ENCODE measurements at places on chromosomes 5 and 9.

- DNase-seq: peak; percentile 91
Observed at GRCh38 chr5:177133096-177133852, at the start of gene NSD1. TSS of gene NSD1 (plus strand) at chr5:177133773. CDS start at chr5:177135104, 1,331 bp downstream.

DNA sequence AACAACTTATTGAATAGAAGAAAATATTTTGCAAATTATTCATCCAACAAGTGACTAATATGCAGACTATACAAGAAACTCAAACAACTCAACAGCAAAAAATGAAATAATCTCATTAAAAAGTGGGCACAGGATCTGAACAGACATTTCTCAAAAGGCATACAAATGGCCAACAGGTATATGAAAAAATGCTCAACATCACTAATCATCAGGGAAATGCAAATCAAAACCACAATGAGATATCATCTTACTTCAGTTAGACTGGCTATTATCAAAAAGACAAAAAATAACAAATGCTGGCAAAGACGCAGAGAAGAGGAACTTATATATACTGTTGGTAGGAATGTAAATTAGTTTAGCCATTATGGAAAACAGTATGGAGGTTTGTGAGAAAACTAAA, 1.8 kb upstream of the AMACR start:
- no peak for DNase-seq

DNA sequence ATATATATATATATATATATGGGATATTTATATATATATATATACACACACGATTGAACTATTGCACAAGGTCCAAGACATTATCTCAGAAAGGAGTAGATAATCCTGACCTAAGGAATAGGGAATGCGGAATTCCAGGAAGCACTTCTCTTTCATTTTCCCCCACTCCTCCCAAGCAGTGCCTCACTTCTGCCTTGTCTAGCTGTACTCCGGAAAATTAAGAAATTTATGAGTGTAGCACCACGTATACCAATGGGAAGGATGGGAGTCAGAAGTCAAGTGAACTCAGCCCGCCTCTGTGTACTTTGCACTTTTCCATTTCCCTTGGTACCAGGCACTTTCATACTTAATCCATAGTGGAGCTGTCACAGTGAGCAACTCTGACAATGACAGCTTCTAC, 10.9 kb downstream of the SLC36A1 start:
- no peak for DNase-seq

DNA sequence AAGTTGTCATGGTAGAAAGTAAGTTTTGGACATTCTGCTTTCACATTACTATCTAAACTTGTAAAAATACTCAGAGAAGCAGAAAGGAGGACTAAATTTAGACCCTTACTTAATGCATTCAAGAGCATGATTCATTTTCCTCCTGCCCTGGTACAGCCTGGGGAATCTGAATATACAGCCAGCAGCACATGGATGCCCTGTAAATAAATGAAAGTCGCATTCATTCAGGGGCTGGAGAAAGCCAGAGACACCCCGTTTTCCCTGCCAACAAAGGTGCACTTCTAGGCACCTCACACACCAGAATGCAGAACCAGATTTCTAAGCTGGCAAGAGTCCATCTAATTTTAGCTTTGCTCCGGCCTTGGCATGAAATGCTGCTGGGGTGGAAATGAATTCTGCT, 172.7 kb upstream of the KLF9 start:
- DNase-seq: no peak

- no peak for DNase-seq
Observed at GRCh38 chr5:2047341-2047927, 164.7 kb upstream of the IRX4 start.

DNA sequence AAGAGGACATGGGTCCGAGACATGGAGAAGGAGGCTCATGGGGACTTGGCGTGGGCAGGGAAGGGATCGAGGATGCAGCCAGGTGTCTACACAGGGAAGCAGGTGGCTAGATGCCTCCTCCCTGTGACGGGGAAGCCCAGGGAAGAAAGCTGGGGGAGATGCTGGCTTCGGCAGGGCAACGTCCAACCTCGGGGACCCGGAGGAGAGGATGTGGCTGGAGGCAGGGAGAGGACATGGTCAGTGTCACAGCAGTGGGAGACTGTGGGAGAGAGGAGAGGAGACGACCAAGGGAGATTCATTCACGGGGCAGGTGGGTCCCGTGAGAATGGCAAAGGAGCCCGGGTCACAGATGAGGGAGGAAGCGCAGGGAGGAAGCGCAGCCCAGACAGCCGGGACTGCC, 73.2 kb upstream of the PHYKPL start:
- DNase-seq: no peak

DNA sequence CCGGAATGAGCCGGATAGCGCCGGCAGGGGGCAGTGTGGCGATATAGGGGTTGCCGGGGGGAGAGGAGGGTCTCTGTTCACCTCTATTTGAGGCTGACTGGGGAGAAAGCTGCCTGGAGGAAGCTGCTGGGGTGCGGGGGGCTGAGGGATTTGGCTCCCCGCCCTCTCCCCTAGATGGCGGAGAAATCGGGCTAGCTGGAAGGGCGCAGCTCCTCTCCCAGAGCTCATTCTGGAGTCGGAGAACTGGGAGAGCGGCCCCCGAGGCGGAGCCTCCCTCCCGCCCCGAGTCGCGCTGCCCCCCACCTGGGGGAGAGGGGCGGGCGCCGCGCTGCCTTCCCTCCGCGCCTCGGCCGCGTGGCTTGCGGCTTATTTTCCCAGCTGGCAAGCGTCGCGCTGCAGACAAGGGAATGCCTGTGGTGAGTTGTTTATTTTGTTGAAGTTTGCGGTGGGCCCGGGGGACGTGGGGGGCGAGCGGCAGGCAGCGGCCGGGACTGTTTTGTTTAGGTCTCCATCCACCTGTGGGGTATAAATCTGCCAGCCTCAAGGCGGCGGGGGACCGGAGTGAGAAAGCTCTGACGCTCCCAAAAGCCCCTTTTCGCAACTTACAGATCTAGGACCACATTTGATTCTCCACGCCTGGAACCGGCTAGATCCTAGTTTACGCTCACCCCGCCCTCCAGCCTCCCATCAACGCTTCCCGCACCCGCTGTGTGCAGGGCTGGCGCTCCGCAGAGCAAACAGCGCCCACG, 4.1 kb upstream of the RGMB start:
- peak; percentile 54 for DNase-seq

DNA sequence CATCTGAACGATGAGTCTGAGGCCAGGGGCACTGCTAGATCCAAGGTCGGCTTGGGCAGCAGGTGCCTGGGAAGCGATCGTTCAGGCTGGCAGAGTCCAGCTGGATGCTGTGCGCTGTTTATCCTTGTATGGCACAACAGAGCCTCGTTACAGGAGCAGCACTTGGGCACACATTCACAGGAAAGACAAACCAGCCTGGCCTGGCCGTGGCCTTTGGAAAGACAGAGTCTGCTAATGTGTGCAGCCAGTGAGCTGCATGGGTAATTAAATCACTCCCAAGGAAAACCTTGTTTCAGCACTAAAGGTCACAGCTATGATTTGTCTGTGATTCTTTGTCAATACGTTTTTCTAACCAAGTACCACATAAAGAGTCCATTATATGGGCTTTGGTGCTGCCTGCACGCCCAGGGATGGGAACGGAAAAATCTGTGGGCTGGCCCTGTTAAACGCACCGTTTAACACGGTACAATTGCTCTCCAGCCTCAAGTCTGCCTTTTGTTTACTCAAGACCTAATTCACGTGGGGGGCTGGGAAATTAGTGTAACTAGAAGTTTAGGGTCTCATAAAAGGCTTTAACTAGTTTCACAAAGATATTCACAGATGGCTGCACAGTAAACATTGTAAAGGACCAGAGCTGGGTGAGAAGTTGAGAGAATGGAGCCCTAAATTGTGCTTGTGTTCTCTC, 509.3 kb downstream of the KDM4C start:
- DNase-seq: no peak

GRCh38 chr9:79477955-79478771, 93.6 kb upstream of the TLE4 start:
- peak; percentile 5 for DNase-seq

GRCh38 chr9:106883030-106883429, 20.1 kb downstream of the ZNF462 start:
- DNase-seq: no peak

DNA sequence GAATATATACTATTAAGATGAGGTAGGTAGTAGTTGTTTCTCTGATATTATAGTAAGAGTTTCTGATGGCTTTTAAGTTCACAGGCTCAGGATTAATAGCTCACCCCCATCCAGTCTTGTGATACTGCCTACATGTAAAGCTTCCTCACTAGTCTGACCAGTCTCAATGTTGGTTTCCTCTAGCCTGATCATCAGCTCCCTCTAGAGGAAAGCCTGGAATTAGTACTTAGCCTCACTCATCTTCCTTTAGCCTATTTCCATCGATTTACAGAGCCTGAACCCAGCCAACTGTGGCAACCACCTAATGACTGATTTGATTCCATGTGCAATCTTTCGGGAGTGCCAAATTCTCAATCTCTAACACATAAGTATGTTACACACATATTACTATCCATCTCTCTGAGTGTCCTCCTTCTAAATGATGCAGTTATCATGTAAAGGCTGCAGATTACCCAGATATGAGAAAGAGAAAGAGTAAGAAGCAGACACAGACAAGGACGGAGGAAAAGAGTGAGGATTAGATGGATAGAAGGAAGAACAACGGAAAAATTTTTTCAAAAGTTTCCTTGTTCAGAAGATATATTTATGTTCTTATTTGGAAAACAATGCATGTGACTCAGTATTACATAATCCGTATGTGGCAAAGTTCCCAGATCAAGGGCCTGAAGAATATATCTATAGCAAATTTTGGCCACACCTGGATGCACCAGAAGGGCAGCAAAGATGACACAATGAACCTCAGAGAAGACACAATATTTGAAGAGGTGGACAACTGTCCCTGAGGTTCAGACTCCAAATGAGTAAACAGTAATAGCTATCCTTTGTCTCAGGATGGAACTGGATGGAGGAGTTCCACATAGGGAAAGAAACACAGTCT, 333.7 kb downstream of the ELAVL2 start:
- no peak for DNase-seq

DNA sequence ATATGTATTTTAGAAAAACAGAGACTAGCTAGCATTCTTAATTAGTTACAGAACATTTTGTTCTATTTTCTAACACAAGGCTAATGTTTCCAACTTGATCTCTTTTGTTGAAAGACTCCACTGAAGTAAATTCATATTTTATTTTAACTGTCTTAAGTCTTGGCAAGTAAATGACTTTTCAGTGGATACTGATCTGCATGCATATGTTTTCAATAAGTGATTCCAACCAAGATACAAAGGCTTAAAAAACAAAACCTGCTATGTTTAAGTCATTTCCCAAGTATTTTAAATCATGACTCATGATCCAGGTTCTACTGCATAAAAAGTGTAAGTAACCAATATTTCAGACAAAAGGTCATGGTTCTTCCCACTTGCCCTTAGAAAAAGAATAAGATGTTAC, 5.7 kb downstream of the CDO1 start:
- DNase-seq: no peak

GRCh38 chr9:81445331-81445921, 243.9 kb downstream of the TLE1 start:
- no peak for DNase-seq

GRCh38 chr9:112719696-112720095, 1.8 kb upstream of the INIP start:
- no peak for DNase-seq

DNA sequence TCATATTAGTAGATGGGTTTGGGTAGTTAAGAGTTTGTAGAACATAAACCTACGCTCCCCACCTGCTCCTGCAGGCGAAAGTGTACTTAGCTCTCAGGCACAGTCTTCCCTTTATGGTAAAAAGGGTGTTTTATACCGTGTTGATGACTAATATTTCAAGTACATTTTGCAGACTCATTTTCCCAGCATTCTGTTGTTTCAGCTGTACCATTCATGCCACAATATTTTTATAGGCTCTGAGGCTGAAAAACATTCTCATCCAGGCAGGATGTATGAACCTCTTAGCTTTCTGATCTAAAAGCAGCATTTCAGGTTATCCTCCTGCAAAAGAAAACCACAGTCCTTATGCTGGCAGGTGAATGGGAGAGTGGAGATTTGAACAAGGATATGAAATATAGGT, 231.4 kb downstream of the NR2F1-AS1 start:
- DNase-seq: no peak

DNA sequence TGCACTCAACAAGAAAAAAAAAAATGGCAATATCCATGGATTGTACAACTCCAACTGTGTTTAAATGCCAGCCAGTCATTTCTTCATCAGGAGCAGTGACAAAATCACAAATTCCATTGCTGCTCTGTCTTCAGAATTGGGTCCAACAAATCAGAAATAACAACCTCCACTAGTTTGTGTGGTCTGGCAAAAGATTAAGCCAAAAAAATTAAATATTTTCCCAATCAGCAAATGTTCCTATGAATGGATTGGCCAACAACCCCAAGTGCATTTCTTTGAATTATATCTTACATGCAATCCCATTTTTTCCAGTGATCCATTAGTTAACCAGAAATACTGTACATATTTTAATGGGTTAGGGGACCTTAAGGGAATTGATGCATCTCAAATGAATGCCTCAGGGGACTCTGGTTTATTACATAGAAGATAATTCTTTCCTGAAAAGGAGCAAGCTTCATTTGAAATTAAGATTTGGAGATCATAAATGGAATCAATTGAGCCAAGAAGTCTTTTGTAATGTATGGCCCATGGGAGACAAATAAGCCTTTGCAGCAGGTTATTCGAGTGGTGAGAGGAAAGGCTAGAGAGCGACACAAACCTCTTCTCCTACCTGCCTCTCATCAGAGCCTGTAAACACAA, 131.8 kb downstream of the TLE1 start:
- no peak for DNase-seq

GRCh38 chr5:170265522-170265921, 32.1 kb downstream of the LCP2 start:
- no peak for DNase-seq

DNA sequence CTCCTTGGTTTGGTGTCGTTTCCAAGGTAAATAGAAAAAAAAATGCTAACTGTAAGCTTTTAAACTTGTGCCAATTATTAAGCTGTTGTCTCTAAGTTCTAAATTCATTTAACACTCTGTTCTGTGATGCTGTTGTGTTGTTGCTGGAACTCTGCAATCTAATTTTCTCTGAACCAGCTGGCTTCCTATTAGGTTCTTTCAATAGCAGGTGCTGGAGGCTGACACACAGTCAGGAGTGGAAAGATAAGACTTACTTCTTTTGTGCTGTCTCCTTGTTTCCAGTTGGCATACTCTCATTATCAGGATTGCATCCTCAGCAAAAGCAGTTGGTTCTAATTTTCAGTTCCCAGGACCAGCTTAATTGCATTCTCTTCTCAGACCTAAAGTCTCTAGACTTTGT, 1252.6 kb upstream of the NUDT12 start:
- DNase-seq: no peak

- DNase-seq: no peak
Observed at GRCh38 chr5:112597831-112598230, 139.9 kb upstream of the APC start.
